T47D (cell line): ENCODE measurements at places on chromosomes 6 and 20.

- no peak for DNase-seq
Measured at GRCh38 chr20:8470156-8470555, 338.1 kb downstream of the PLCB1 start.

- no peak for DNase-seq
Measured at GRCh38 chr6:36073587-36073986, 46.0 kb downstream of the MAPK14 start.

DNA sequence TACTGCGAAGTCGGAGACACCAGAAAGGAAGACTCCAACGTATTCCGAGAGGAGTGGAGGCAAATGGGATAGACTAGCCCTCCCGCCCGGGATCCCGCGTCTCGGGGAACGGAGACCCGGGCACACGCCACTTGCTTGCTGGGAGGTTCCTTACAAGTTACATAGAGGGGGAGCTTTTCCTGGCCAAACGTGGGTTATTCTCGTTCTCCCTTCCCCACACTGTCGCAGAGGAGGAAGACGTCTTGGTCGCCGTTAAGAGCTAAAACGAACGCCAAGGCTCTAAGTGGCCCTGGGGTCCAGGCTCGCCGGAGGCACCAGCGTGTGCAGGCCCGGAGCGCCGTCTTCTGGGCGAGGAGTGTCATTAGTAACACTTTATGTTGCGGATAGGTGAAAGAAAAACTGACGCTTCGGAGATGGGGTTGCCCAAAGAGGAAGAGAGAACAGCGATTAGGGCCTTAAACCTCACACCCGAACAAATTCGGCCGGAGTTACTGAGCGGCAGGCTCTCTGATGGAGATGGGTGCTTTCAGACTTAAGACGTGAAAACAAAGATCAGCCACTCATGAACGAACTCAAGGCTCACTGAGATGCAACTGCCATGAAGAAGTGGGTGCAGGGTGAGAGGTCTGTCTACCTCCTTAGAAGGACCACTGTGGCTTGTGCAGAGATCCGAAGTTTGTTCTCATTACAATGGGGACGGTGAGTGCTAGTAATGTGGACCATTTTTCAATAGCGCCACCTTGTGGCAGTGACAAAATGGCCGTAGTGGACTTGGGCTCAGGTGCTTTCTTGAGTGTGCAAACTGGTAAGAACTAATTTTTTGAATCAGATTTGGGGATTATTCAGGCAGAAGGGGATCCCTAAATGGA is 11.7 kb upstream of the ZNF311 start:
- peak; percentile 77 for DNase-seq

GRCh38 chr20:57870597-57871236 is 160.9 kb upstream of the PMEPA1 start:
- DNase-seq: no peak

DNA sequence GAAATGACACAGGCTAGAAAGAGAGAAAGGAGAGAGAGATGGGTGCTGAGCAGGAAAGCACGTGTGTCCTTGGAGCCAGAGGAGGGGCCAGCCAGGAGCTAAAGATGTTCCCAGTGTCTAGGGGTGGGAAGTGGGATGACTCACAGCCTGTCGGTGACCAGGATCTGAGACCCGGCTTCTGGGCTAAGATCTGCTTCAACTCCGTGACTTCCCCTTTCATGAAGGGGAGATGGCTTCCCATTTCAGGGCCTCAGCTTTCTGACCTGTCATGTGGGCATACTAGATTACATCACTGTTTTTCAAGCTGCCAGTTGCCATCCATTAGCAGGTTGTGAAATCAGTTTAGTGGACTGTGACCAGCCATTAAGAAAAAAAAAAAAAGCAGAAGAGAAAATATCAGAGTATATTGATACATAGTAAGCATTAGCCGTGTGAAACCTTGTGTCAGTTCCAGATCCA is 5.4 kb downstream of the TGM3 start:
- no peak for DNase-seq

DNA sequence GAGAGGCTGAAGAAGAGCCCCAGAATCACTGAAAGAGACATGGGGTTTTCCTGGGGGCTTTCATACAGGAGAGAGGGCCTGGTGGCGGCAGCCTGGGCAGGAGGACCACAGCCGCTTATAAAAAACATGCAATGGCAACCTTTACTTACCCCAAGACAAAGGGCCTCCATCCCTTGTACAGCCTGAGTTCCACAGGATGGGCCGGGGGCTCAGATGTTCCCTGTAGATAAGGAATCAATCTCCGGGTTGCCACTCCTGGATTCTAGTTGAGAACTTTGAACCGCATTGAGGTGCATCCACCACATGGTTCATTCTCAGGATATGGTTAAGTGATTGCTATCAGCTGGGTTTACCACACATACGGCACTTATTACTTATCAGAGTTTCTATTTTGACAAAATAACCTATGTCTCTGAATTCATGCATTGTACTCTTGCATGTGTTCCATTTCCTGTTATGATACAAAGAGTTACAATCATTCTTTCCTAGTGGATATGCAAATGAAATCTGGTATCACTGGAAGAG is 677.6 kb downstream of the KIF16B start:
- no peak for DNase-seq

DNA sequence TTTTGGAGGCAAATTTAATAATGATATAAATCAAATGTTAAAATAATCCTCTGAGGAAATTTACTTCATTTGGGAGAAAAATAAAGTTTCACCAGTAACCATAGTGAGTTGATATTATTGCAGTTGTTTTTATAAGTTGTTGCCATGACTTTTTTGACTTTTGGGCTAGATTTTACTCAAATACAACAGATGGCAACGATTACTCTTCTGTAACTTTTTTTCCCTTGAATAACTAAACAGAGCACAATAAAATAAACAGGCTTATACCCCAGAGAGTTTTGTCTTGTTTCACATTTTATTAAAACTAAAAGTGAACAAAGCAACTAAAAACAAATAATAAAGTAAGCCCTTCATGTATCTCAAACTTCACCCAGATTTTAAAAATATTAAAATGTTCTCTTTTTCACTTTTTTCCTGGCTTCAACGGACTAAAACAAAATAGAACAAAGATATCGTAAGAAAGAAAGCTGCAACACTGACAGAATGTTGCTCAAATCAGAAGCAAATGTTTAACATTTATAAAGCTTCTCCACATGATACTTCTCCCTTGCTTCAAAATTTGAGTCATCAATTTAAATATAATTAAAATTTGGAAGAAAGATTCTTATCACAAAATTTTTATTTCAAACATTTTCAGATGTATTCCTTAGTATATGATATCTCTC is 42.5 kb upstream of the BMP5 start:
- no peak for DNase-seq

DNA sequence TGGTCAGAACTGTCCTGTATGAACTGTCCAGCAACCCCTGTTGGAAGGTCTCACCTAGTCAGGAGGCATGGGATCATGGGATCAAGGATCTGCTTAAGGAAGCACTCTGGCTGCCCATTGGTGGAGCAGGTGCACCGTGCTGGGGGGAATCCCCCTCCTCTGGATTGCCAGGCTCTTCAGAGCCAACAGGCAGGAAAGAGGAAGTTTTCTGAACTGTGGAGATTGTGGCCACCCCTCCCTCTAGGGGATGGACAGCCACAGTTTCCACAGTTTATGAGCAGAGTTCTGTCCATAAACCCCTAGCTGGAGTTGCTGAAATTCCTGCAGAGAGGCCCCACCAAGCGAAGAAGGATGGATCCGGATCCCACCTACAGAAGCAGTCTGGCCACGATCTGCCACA is 13.0 kb upstream of the HLA-DQB1 start:
- DNase-seq: no peak

- no peak for DNase-seq
Measured at GRCh38 chr20:2793471-2793870, 7.0 kb downstream of the CPXM1 start.

- no peak for DNase-seq
Measured at GRCh38 chr6:39203436-39204159, 25.7 kb downstream of the KCNK5 start.

DNA sequence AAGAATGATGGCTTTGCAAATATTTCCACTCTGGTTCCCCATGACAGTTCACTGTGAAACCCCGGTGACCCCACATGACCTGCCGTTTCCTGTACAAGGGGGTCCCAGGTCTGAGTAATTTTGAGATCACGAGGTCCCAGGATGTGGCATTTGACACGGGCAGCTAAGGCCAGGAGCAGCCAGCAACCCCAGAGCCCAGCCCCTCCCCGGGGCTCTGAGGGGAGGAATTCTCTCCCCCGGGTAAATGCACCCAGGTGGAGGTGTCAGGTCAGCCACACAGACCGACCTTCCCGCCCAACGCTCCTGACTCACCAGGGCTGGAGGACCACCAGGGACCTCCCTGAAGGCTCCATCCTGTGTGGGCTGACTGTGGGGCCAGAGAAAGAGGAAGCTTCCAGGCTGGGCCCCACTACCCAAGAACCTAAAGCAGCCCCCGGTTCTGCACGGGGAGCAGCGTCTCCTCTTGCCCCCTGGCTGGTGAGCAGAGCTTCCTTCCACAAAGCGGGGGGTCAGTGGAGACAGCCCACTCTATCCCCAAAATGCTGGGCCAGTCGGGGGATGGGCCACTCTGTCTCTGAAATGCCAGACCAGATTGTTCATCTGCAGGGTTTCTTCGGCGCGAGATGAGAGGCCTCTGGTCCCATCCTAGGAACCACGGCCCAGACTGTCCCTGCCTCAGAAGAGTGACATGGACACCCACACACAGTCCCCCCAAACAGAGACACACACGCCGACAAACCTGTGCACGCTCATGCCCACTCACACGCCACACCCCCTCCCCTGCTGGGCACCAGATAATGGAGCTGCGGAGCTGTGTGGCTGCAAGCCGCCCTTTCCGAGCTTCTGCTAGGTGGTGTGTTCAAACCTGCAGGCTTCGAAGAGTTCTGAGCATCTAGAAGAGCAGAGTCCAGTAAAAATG is 23.4 kb upstream of the SLCO4A1 start:
- no peak for DNase-seq

DNA sequence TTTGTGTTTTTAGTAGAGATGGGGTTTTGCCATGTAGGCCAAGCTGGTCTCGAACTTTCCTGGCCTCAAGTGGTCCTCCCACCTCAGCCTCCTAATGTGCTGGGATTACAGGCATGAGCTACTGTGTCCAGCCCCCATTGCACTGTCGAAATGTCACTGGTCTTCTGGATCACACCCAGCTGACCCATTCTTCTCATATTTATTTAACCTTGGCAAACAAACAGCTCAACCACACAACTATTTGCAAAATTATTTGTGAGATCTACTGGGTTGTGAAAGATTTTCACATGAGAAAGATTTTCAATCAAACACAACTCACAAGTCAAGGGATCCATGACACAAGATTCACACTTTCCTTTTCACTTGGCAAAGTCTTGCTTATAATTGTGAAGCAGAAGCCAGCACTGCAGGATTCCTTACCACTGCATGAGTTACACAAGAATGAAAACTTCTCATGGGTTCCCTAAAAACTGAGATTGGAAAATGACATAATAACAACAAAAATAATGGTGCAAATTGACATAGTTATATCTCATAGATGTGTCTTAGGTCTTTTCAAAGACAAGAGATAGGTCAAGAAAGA is 2.0 kb upstream of the CST9L start:
- no peak for DNase-seq

DNA sequence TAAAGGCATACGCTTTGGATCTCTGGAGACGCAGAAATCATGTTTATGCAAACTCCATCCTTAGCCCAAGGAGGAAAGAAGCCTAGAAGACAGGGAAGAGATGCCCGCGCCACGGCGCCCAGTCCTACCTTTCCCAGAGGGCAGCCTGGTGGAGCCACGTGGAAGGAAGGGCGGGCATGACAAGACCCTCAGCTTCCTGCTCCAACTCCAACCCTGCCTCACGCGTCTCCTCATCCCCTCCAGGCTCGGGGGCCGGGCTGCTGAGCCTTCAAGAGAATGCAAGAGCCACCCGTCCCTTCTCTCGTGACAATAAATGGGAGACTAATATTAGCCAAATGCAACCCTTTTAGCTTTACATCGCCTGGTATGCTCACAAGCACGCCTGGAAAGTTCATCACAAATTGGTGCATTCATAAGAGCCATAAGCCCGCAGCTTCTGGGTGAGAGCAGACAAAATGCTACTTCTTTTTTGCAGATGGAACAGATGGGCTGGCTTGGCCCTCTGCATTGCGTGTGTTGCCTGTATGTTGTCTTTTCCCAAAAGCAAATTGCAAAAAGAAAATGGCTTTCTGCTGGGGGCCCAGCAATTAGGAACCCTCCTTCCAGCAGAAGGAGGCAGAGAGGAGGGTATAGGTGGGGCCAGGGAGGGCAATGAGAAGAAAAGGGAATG is 8.2 kb upstream of the NTSR1 start:
- DNase-seq: no peak

GRCh38 chr20:62964700-62965099 is 12.2 kb downstream of the SLC17A9 start:
- no peak for DNase-seq

GRCh38 chr20:13296070-13296469 is 75.0 kb downstream of the ISM1 start:
- no peak for DNase-seq

GRCh38 chr6:12899046-12899833 is 182.7 kb downstream of the PHACTR1 start:
- DNase-seq: peak; percentile 14

- peak; percentile 84 for DNase-seq
Measured at GRCh38 chr6:7138921-7139358, 31.2 kb downstream of the RREB1 start.

- no peak for DNase-seq
Measured at GRCh38 chr6:1834207-1834606, 224.5 kb downstream of the FOXC1 start.

GRCh38 chr6:134491477-134491876 is 173.6 kb upstream of the SGK1 start:
- no peak for DNase-seq

DNA sequence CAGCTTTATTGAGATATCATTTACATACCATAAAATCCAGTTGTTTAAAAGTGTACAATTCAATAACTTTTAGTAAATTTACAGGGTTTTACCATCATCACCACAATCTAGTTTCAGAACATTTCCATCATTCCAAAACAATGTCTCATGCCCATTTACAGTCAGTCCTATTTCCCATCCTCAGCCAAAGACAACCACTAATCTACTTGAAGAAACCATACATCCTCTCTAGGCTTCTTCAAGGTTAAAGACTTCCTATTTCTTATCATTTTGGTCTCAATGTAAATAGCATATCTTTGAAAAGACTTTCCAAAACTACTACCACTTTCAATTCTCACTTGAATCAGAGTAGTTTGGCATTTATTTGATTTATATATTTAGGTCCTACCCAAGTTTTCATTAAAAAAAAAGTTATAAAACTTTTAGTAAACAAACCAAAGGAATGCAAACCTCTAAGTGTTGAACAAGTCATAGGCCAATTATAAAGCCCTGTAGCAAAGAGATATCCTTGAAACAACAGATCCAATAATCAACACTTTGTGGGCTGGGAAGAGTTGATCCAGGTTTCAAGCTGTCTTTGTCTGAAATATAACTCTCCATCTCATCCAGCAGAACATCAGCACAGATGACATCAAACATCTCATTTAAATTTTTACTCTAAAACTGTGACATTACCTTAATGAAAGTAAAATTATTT is 211.3 kb upstream of the RUNX2 start:
- no peak for DNase-seq
